Esophagus mucosa (tissue), 1 donor: ENCODE measurements at places on chromosomes 4 and X. TPM values are rescaled to one million over a fixed set of nuclear protein-coding genes. Genes with fewer than 3 reads are reported as not detected.

Gene MAGEB5
- total RNA-seq: not detected

- no peak for ATAC-seq
These were observed 14.0 kb downstream of the OCIAD1 start for GRCh38 chr4:48844843-48845242.

Gene SPANXN3
- not detected for total RNA-seq

Gene SMR3A
- not detected for total RNA-seq

GRCh38 chr4:23504083-23504482, 385.8 kb downstream of the PPARGC1A start:
- ATAC-seq: no peak

- no peak for ATAC-seq
These were observed 3.6 kb upstream of the BBS12 start for GRCh38 chr4:122728856-122729255.

Gene TCEAL7
- 0.16 TPM for total RNA-seq

Gene SH3RF1
- 5.4 TPM for total RNA-seq
